ENCODE measurements at places on chromosomes 4 and X. TPM values are rescaled to one million over a fixed set of nuclear protein-coding genes. Genes with fewer than 3 reads are reported as not detected.

DNA sequence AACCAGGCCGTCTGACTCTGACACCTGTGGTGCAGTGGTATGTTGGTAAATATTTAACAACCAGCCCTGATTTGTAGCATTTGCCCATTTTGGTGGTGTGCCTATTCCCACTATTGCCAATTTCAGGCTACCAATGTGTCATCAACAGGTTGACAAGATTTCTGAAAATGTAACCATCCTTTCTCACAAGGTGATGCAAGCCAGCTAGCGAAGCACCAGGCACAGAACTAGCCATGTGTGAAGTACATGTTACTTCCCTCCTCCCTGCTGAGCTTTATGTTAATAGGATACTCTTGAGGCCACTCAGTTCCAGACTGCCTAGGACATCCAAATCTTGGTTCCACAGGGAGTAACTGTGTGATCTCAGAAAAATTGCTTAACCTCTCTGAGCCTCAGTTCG, 7.2 kb upstream of the MAMLD1 start:
- no peaks in the 10 kb centered on the region for H3K4me1 ChIP-seq
- no peak overlapping the region for H3K27ac ChIP-seq
- no peaks in the 10 kb centered on the region for H3K36me3 ChIP-seq
- no peak for DNase-seq
- peaks cover 4% of the 10 kb centered on the region for H3K27me3 ChIP-seq

- H3K4me1 ChIP-seq: peaks cover 3% of the 10 kb centered on the region
- H3K27ac ChIP-seq: no peak overlapping the region
- no peak overlapping the region for H3K4me3 ChIP-seq
Measured at GRCh38 chr4:95294321-95294720, 254.5 kb downstream of the UNC5C start.

DNA sequence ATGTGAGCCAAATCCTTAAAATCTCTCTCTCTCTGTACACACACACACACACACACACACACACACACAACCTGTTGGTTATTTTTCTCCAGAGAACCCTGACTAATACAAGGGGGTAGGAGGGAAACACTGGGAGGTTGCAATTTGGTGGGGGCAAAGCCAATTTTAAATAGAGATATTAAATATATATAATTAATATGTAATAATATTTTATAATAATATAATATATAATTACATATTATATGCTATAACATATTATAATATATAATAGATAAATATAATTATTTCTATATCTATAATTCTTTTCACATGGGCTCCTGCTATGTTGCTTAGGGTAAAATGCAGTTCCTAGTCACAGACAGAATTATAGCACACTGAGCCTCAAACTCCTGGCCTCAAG, 1354.2 kb downstream of the FSTL5 start:
- H3K27ac ChIP-seq: no peak overlapping the region
- H3K36me3 ChIP-seq: no peaks in the 10 kb centered on the region
- no peak overlapping the region for H3K4me3 ChIP-seq
- no peaks in the 10 kb centered on the region for H3K27me3 ChIP-seq

DNA sequence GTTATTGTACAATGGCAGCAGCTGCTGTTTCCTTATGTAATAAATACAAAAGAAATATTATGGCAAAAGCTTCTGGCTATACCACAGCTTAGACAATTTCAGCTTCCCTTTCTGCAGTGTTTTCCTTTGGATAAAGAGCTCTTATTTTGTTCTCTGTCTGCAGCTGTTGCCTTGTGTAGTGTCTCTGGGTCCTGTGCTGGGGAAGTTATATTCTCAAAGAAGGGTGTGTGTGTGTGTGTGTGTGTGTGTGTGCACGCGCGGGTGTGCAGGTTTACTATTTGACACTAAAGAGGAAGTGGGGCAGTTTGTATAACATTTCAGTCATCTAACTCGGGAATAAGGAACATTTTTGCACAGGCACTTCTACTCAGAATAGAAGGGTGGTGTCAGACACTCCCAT, 83.6 kb downstream of the REPS2 start:
- no peak for DNase-seq
- H3K27me3 ChIP-seq: no peaks in the 10 kb centered on the region
- H3K4me3 ChIP-seq: no peak overlapping the region
- H3K4me1 ChIP-seq: peaks cover 6% of the 10 kb centered on the region
- H3K27ac ChIP-seq: no peak overlapping the region

DNA sequence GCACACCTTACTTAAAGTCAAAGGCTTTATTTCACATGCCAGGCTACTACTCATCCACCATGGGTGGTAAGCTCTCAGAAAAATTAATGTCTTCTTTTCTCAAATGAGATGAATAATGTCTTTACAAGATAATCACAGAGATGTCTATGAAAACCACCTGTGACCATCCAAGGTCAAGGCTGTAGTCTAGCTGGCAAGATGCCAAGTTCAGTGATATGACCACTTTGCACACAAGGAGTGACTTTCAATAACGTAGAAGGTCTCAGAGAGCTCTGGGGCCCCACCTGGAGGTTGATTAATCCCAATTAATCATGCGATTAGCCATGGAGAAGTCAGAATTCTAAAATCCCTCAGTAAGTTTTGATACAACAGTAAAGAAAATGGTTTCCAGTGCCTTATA, 20.5 kb downstream of the ANOS1 start:
- no peaks in the 10 kb centered on the region for H3K36me3 ChIP-seq
- no peak overlapping the region for H3K27ac ChIP-seq
- H3K4me1 ChIP-seq: no peaks in the 10 kb centered on the region
- H3K4me3 ChIP-seq: no peak overlapping the region

GRCh38 chr4:139951021-139951420, 203.0 kb downstream of the MAML3 start:
- H3K27me3 ChIP-seq: no peaks in the 10 kb centered on the region
- DNase-seq: no peak
- H3K36me3 ChIP-seq: no peaks in the 10 kb centered on the region
- H3K4me1 ChIP-seq: peaks cover 16% of the 10 kb centered on the region
- H3K4me3 ChIP-seq: no peak overlapping the region

DNA sequence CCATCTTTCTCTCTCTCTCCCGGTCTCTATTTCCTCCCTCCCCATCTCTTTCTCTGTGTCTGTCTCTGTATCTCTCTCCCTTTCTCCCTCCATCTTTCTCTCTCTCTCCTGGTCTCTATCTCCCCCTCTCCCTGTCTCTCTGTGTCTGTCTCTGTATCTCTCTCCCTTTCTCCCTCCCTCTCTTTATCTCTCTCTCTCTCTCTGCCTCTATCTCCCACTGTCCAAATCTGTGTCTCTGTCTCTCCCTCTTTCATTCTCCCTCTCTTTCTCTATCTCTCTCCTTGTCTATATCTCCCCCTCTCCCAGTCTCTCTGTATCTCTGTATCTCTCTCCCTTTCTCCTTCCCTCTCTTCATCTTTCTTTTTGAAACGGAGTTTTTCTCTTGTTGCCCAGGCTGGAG, 23.6 kb downstream of the IL3RA start:
- H3K36me3 ChIP-seq: peaks cover 13% of the 10 kb centered on the region
- H3K4me3 ChIP-seq: no peak overlapping the region
- DNase-seq: no peak
- H3K27me3 ChIP-seq: peaks cover 11% of the 10 kb centered on the region
- no peak overlapping the region for H3K27ac ChIP-seq
- H3K4me1 ChIP-seq: no peaks in the 10 kb centered on the region

GRCh38 chrX:68684291-68684918, 36.9 kb downstream of the STARD8 start:
- no peaks in the 10 kb centered on the region for H3K36me3 ChIP-seq
- no peak overlapping the region for H3K27ac ChIP-seq
- H3K4me3 ChIP-seq: no peak overlapping the region
- peaks cover 1% of the 10 kb centered on the region for H3K4me1 ChIP-seq
- DNase-seq: no peak

- H3K27ac ChIP-seq: no peak overlapping the region
- H3K4me3 ChIP-seq: no peak overlapping the region
- DNase-seq: no peak
Measured at GRCh38 chr4:142194905-142195304, 558.5 kb downstream of the IL15 start.

DNA sequence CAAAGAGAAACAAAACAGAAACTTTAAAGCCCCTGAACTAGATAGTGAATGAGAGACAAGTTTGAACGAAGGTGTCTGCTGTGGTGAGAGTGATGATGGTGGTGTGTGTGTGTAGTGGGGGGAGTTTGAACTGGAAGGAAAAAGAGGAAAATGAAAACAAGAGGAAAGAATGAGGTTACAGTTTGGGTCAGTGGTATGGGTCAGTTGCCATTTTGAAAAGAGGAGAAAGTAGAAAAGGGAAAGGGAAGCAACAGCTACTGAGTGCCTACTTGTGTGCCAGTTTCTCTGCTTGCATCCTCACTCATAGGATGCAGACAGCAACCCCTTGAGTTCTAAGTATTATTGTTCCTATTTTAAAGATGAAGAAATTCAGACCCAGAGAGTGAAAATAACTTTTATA, 26.0 kb downstream of the NHSL2 start:
- H3K4me3 ChIP-seq: no peak overlapping the region
- H3K27ac ChIP-seq: peak overlapping the region; percentile 24
- H3K36me3 ChIP-seq: no peaks in the 10 kb centered on the region
- H3K4me1 ChIP-seq: peaks cover 10% of the 10 kb centered on the region

GRCh38 chrX:155028129-155028528, 1.5 kb downstream of the FUNDC2 start:
- H3K27ac ChIP-seq: peak overlapping the region; percentile 96
- peaks cover 4% of the 10 kb centered on the region for H3K27me3 ChIP-seq
- H3K4me3 ChIP-seq: peak overlapping the region; percentile 86
- DNase-seq: no peak
- H3K36me3 ChIP-seq: no peaks in the 10 kb centered on the region
- H3K4me1 ChIP-seq: peaks cover 5% of the 10 kb centered on the region

DNA sequence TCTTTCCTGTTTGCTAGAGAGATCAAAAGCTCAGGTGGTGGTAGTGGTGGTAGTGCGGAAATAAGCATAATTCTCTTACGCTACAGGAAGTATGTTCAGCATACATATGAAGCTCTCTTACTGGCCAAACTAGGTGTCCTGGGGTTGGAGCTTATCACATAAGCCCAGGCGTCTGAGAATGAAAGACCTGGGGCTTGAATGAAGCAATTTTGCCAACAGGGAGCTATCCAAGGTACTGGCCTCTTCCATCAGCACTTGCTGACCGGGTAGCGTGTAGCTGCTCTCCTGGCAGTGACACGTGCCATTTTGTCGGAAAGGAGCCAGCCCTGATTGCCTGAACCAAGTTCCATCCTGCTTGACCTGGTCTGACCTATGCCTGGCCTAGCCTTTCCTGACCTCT, 65.9 kb upstream of the HPF1 start:
- no peaks in the 10 kb centered on the region for H3K4me1 ChIP-seq
- no peak overlapping the region for H3K4me3 ChIP-seq
- H3K27ac ChIP-seq: no peak overlapping the region
- peaks cover 2% of the 10 kb centered on the region for H3K27me3 ChIP-seq

GRCh38 chr4:151031831-151032605, 16.9 kb upstream of the LRBA start:
- H3K4me1 ChIP-seq: peaks cover 3% of the 10 kb centered on the region
- H3K4me3 ChIP-seq: no peak overlapping the region
- no peaks in the 10 kb centered on the region for H3K36me3 ChIP-seq

Gene SPATA18
- total RNA-seq: 3.9 TPM

Gene PRAF2
- 41.5 TPM for total RNA-seq

Gene NMU
- total RNA-seq: 9.4 TPM

Gene TBC1D8B
- 4.6 TPM for total RNA-seq

Gene FOXR2
- not detected for total RNA-seq

Gene CT45A2
- total RNA-seq: not detected
